ENCODE measurements at places on chromosomes 12 and 14. TPM values are rescaled to one million over a fixed set of nuclear protein-coding genes. Genes with fewer than 3 reads are reported as not detected.

- DNase-seq: no peak
These were observed 22.1 kb upstream of the E2F7 start for GRCh38 chr12:77087427-77087826.

- no peak for DNase-seq
These were observed 494.5 kb downstream of the TMEM132D start for GRCh38 chr12:129409281-129409680.

EAPP gene
- 16.6 TPM for total RNA-seq

- no peak for DNase-seq
These were observed 496.4 kb downstream of the PCNX1 start for GRCh38 chr14:71403656-71404055.

DNA sequence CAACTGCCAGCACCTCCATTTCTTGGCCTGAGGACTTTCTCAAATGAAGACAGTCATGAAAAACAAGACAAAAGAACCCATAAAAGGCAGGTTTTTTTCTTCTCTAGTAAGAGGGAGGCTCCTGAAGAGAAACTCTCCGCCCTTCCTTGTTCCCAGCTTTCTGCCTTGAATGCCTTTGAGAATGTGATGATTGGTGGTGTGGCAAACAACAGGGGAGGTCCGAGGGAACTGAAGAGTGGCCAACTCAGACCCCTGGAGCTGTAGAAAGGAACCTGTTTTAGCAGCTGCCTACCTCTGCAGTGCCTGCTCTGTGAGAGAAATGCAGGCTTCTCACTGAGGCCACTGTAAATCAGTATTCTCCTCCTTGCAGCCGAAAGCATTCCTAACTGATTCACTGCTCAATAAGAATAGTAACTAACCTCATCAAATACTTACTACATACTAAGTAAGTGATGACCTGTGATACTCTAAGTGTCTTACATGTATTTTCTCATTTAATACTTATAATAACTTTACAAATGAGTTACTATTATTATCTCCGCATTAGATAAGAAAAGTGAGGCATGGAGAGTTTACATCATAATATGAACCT is 16.7 kb upstream of the ERC1 start:
- no peak for DNase-seq

GRCh38 chr12:104357421-104357952 is 53.9 kb downstream of the EID3 start:
- DNase-seq: no peak

GRCh38 chr14:23445773-23446172 is 10.3 kb upstream of the MYH7 start:
- no peak for DNase-seq

DNA sequence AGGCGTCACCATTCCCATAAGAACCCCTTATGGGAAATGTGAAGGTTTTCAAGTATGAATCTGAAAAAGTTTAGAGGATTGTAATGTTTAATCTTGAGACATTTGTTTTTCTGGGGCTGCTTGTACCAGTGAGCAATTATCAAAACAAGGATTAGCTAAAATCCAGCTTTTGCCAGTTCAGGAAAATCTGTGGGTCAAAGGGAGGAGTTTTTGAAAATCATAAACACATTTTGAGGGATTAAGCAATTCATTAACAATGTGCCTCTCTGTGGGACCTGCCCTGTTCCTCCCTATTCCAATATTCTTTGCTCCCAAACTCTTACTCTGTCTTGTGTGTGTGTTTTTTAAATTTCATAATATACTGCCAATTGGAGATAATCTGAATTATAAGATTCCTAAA is 11.7 kb upstream of the DAAM1 start:
- no peak for DNase-seq

SVOP gene
- not detected for total RNA-seq

KRT71 gene
- not detected for total RNA-seq

TEDC1 gene
- total RNA-seq: 47.8 TPM

SIX1 gene
- total RNA-seq: 7.4 TPM

SLC5A8 gene
- not detected for total RNA-seq

GRCh38 chr12:97134495-97134894 is 227.4 kb downstream of the NEDD1 start:
- no peak for DNase-seq

GRCh38 chr12:52179396-52179973 is 12.3 kb downstream of the KRT80 start:
- DNase-seq: no peak

SLCO1A2 gene
- total RNA-seq: not detected

DNA sequence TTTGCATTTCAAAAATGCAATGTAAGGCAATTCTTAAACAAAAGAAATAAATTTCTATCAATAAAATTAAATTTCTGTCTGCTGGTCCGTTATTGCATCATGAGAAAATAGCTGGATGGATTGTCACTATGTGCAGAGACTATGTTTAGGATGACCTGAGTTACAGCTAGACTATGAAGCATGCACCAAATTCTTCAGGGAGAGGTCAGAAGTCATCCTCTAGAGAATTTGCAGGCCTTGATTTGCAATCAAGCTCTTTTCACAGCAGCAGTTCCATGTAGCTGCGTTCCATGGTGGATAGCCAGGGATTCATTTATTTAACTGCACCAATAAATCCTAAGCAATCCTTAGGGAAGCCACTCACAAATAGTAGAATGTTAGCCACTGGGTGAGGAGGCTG is 253.7 kb downstream of the MSRB3 start:
- no peak for DNase-seq

GRCh38 chr14:35352274-35353233 is 52.0 kb downstream of the NFKBIA start:
- DNase-seq: no peak

- DNase-seq: no peak
These were observed 8.2 kb downstream of the ARHGEF40 start for GRCh38 chr14:21078287-21078686.

DNA sequence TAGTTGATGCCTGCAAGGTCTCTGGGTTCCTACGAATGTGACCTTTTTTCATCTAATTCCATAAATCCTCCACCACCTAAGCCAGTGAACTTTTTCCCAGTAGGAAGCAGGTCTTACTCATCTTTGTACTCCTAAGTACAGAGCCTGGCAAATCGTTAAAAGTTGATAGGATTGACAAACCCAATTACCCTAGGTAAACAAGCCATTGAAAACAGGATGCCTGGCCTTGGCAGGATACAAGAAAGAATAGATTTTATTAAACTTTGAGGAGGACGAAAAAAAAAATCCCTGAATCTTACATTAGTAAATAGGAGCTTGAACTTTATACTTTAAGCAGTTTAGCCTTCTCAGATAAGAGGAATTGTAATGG is 5.6 kb downstream of the TBPL2 start:
- DNase-seq: no peak

HOTAIR gene
- total RNA-seq: 31.7 TPM
